Astrocyte of the spinal cord (primary cell): ENCODE measurements at places on chromosomes 5 and 9.

GRCh38 chr9:134558124-134558905 is 83.3 kb upstream of the COL5A1 start:
- DNase-seq: no peak

GRCh38 chr5:7074176-7074575 is 321.8 kb upstream of the ADCY2 start:
- DNase-seq: no peak

- DNase-seq: no peak
Measured at GRCh38 chr5:136133922-136134379, 1.3 kb downstream of the SMAD5 start.

GRCh38 chr5:60843386-60843935 is 608 bp downstream of the ELOVL7 start:
- peak; percentile 8 for DNase-seq

GRCh38 chr9:134689321-134690181 is 47.9 kb downstream of the COL5A1 start:
- peak; percentile 51 for DNase-seq

- DNase-seq: peak; percentile 36
Measured at GRCh38 chr5:148760945-148761638, 65.3 kb upstream of the ADRB2 start.

GRCh38 chr5:19605846-19606407 is 382.1 kb downstream of the CDH18 start:
- no peak for DNase-seq

GRCh38 chr9:12916042-12916441 is 141.2 kb downstream of the LURAP1L start:
- peak; percentile 20 for DNase-seq
